CD14-positive monocyte (primary cell): ENCODE measurements at places on chromosomes 1 and 21.

GRCh38 chr1:206868264-206868663 lies 2.8 kb downstream of the IL20 start:
- DNase-seq = no peak
- H3K27me3 ChIP-seq = peaks cover 7% of the 10 kb centered on the region
- H3K4me3 ChIP-seq = no peak overlapping the region
- H3K36me3 ChIP-seq = no peaks in the 10 kb centered on the region

DNA sequence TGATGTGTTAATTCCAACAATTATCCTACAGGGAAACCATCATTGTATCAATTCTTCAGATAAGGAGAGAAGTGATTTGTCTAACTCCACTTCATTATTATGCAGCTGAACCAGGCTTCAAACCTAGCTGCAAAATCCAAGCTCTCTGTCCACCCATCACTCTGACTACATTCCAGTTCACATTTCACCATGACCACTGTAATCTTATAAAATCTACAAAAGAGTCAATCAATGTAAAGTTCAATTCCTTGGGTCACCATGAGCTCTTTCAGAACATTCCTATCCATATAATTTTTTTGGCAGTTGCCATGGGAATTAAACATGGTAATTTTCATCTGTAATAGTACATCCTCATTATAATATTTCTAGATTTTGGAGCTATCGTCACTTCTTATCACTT lies 100.9 kb downstream of the PLPPR5 start:
- no peaks in the 10 kb centered on the region for H3K4me1 ChIP-seq
- H3K27me3 ChIP-seq = no peaks in the 10 kb centered on the region
- no peak for DNase-seq

GRCh38 chr1:160499631-160500030 lies 23.4 kb downstream of the SLAMF6 start:
- no peaks in the 10 kb centered on the region for H3K27me3 ChIP-seq
- no peaks in the 10 kb centered on the region for H3K36me3 ChIP-seq
- peak overlapping the region; percentile 42 for H3K27ac ChIP-seq
- peaks cover 13% of the 10 kb centered on the region for H3K4me1 ChIP-seq
- H3K4me3 ChIP-seq = no peak overlapping the region
- DNase-seq = peak; percentile 54

GRCh38 chr1:225866061-225866837 lies 15.9 kb downstream of the TMEM63A start:
- DNase-seq = peak; percentile 48
- peaks cover 15% of the 10 kb centered on the region for H3K4me1 ChIP-seq
- no peaks in the 10 kb centered on the region for H3K27me3 ChIP-seq
- H3K27ac ChIP-seq = peak overlapping the region; percentile 33
- H3K4me3 ChIP-seq = no peak overlapping the region

GRCh38 chr1:217253351-217253750 lies 377.5 kb downstream of the GPATCH2 start:
- no peak overlapping the region for H3K27ac ChIP-seq
- no peaks in the 10 kb centered on the region for H3K36me3 ChIP-seq
- no peak overlapping the region for H3K4me3 ChIP-seq
- no peaks in the 10 kb centered on the region for H3K4me1 ChIP-seq

DNA sequence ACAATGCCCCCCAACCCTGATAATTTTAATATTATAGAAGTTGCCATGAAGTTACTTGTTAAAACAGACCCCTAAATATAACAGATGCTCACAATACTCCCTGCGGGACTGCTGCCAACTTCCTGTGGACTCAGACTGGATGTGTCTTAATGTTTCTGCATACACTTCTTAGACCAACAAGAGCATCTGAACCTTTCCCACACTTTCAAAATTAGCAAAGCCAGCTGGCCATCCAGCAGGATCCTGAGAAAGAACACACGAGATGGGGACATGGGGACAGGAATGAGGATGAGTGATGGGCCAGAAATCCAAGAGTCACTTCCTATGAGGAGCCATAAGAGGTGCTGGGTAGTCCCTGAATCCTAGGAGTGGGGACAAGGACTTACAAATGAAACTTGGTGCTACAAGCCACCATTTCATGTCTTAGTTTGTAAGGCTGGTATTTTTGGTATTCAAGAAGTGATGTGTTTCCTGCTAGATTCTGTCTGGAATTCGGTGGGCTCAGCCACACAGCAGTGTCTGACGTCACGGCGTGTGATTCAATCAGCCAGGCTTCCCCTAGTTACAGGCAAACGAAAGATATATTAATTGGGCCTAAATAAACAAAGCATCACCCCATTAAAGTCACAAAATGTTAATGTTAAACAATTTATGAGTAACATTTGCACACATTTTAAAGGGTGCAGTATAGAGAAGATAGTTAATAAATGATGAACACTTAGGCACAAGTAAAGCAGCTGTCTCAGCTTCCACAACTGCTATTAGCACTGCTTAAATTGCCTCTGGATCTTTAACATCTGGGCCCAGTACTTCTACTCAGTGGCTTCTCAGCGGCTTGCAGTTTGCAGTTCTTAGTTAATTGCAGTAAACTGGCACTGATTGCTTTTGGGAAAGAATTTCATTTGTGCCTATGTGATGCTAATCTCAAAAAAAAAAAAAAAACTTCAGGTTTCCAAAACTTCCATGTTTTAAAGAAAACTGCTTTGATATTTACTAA lies 41.2 kb upstream of the RGS8 start:
- H3K27ac ChIP-seq = no peak overlapping the region
- H3K4me1 ChIP-seq = no peaks in the 10 kb centered on the region
- H3K36me3 ChIP-seq = no peaks in the 10 kb centered on the region
- no peak overlapping the region for H3K4me3 ChIP-seq
- H3K27me3 ChIP-seq = no peaks in the 10 kb centered on the region
- no peak for DNase-seq

- no peaks in the 10 kb centered on the region for H3K27me3 ChIP-seq
- no peak for DNase-seq
- H3K4me3 ChIP-seq = no peak overlapping the region
- no peaks in the 10 kb centered on the region for H3K36me3 ChIP-seq
- peak overlapping the region; percentile 56 for H3K27ac ChIP-seq
- peaks cover 73% of the 10 kb centered on the region for H3K4me1 ChIP-seq
Measured at GRCh38 chr21:34023691-34024373, 49.5 kb upstream of the MRPS6 start.

- no peaks in the 10 kb centered on the region for H3K36me3 ChIP-seq
- no peak overlapping the region for H3K4me3 ChIP-seq
- no peaks in the 10 kb centered on the region for H3K27me3 ChIP-seq
- no peak for DNase-seq
Measured at GRCh38 chr1:59276439-59276851, 20.4 kb upstream of the FGGY start.

GRCh38 chr1:234899041-234899729 lies 229.5 kb downstream of the TOMM20 start:
- H3K36me3 ChIP-seq = no peaks in the 10 kb centered on the region
- no peak overlapping the region for H3K4me3 ChIP-seq
- no peak overlapping the region for H3K27ac ChIP-seq
- no peak for DNase-seq
- H3K27me3 ChIP-seq = no peaks in the 10 kb centered on the region
- H3K4me1 ChIP-seq = peaks cover 6% of the 10 kb centered on the region

DNA sequence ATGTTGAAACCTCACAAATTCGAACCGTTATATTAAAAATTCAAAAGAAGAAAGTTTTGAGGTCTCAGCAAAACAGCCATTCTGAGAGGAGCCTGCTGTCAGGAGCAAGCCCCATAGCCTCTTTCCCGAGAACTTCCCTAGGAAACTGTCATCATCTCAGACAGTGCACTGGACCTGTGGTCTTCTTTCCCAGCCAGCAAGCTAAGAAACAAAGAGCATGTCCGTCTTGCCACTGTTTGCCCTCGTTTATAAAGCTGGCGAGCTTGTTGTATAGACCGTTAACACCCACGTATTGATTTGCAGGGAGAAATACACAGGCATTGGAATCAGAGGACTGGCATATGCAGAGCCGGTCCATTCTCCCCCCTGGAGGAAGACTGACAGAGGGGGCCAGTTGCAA lies 407.0 kb downstream of the NPHP4 start:
- H3K27ac ChIP-seq = no peak overlapping the region
- DNase-seq = no peak
- no peaks in the 10 kb centered on the region for H3K36me3 ChIP-seq
- no peaks in the 10 kb centered on the region for H3K27me3 ChIP-seq

GRCh38 chr1:159473335-159473734 lies 33.8 kb downstream of the OR10J1 start:
- H3K27ac ChIP-seq = no peak overlapping the region
- H3K27me3 ChIP-seq = no peaks in the 10 kb centered on the region
- no peaks in the 10 kb centered on the region for H3K36me3 ChIP-seq
- no peaks in the 10 kb centered on the region for H3K4me1 ChIP-seq
- DNase-seq = no peak

DNA sequence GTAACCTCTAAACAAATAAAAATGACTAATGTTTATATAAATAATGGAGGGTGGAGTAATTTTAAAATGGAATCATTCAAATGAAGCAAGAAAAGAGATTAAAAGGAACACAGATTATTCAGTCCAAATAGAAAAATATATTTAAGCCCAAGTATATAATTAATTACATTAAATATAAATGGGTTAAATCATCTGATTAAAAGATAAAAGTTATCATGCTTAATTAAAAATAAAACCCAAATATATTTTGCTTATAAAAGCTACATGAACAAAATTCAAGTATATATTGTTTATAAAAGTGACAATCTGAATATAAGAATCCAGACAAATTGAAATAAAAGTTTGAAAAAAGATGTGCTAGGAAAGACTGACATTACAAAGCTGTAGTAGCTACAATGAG lies 63.9 kb upstream of the ACTRT2 start:
- DNase-seq = no peak
- no peaks in the 10 kb centered on the region for H3K27me3 ChIP-seq
- H3K4me3 ChIP-seq = no peak overlapping the region
- no peaks in the 10 kb centered on the region for H3K36me3 ChIP-seq
- H3K4me1 ChIP-seq = peaks cover 9% of the 10 kb centered on the region

DNA sequence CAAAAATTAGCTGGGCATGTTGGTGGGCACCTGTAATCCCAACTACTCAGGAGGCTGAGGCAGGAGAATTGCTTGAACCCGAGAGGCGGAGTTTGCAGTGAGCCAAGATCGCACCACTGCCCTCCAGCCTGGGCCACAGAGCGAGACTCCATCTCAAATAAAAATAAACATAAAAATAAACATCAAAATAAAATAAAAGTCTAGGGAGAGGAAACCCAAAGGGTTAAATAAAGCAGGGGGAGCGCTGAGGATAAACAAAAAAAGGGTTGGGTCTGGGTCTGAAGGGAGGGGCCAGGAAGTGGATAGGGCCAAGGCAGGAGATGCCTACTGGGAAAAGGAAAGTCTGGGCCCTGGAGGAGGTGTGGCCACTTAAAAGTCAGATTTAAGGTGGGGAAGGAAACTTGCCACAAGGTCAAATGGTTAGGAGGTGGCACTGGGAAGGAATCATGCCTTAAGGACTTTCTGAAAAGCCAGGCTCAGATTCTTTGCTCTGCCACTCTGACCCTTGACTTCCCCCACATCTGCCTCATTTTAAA lies 150.0 kb downstream of the ADSS2 start:
- no peak overlapping the region for H3K4me3 ChIP-seq
- no peak for DNase-seq
- H3K4me1 ChIP-seq = peaks cover 64% of the 10 kb centered on the region
- no peaks in the 10 kb centered on the region for H3K27me3 ChIP-seq
- H3K36me3 ChIP-seq = no peaks in the 10 kb centered on the region

DNA sequence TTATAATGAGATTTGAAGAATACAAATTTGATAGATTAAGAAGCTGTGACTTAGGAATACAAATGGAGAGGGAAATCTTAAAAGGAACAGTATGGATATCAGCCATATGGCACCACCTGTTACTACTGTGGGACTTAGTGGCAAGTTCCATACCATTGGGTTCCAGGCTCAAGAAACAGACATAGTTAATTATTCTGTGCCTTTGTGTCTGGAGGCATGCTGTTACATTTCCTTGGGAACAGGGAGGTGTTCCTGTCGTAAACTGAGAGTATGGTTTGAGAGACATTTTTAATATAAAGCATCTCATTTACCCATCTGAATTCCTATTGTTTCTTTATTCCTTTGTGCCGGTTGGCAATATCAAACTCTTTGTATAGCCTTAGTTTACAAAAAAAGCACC lies 15.2 kb downstream of the PLA2G4A start:
- peaks cover 45% of the 10 kb centered on the region for H3K4me1 ChIP-seq
- H3K4me3 ChIP-seq = no peak overlapping the region
- H3K27ac ChIP-seq = no peak overlapping the region
- H3K27me3 ChIP-seq = no peaks in the 10 kb centered on the region

DNA sequence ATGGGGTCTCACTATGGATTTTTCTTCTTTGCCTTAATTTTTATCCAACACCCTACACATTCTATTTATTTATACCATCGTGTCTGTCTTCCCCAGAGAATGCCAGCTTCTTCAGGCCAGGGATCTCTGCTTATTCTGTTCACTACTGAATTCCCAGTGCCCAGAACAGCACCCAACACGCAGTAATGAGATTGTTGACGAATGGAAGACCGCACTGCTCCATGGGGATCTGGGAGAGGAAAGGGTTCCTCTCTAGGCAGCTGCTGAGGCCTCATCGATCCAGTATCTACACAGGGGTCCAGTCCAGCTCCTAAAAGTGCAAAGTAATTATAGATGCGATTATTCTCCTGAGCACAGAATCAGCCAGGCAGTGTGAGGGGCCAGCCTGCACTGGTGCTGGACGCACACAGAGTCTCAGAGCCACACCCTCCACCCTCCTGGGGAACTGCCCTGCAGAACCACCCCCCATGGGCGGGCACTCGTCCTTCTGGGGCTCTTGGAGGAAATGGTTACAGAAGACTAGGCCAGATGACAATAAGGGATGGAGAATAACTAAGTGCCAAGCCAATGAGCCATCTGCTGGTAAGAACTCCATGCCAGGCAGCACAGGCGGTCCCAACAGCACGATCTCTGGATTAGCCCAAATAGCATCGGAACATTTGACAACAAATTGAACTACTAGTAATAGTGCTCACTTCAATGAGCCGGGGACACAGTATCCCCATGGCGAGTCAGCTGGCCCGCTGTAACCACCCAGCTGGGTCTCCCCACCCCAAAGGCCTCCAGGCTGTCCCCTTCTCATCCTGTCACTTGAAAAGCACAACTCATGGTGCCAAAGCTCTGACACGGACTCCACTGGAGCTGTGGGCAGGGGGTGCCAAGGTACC lies 1.7 kb upstream of the PDE9A start:
- H3K36me3 ChIP-seq = no peaks in the 10 kb centered on the region
- peaks cover 47% of the 10 kb centered on the region for H3K27me3 ChIP-seq
- peaks cover 12% of the 10 kb centered on the region for H3K4me1 ChIP-seq
- H3K27ac ChIP-seq = no peak overlapping the region
- H3K4me3 ChIP-seq = no peak overlapping the region

DNA sequence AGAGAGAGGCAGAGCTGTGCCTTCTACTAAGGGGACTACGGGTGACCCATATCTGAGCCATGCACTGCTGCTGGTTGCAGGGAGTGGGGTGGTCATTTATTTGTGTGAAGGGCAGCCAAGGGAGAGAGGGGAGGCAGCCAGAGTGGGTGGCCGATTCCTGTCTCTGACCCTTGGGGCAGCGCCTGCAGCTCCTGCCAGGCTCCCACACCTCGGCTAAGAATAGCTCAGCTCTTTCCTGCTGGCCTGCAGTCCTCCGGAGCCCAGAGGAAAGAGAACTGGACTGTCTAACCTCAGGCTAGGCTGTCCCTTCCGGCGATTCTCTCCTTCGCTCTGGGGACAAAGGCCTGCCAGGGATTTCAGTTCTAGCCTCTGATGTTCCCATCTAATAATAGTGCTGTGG lies 11.6 kb upstream of the CD34 start:
- DNase-seq = no peak
- H3K4me3 ChIP-seq = no peak overlapping the region
- no peak overlapping the region for H3K27ac ChIP-seq
- peaks cover 4% of the 10 kb centered on the region for H3K27me3 ChIP-seq
- H3K36me3 ChIP-seq = no peaks in the 10 kb centered on the region
